Activated T-helper 2 cell treated with anti-CD3 and anti-CD28 coated beads, Interferon-gamma antibody, Interleukin-2, Interleukin-4, amounts not matched to agents 10 μg/mL and 5 μg/mL and 100 μg/mL, durations not matched to agents 14 hours and 24 hours and 36 hours (primary cell): ENCODE measurements at places on chromosomes 5 and 9. TPM values are rescaled to one million over a fixed set of nuclear protein-coding genes. Genes with fewer than 3 reads are reported as not detected.
A peak's percentile ranks its signal among the peaks of the same experiment; 100 is the strongest.

DNA sequence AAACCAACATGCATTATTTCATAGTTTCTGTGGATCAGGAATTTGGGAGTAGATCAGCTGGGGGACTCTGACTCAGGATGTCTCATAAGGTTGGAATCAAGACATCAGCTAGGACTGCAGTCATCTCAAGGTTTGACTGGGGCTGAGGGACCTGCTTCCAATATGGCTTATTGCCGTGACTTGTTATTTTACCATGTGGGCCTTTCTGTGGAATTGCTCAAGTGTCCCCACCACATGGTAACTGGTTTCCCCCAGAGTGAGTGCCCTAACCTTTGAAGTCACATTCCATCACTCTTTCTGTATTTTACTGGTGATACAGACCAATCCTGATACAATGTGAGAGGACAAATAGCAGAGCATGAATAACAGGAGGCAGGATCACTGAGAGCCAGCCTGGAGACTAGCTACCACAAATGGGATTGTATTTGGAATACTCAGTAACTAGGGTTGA is 70.2 kb upstream of the ELL2 start:
- H3K36me3 ChIP-seq, result no peaks in the 10 kb centered on the region
- H3K4me3 ChIP-seq, result no peak overlapping the region
- H3K4me1 ChIP-seq, result no peaks in the 10 kb centered on the region
- DNase-seq, result no peak

DNA sequence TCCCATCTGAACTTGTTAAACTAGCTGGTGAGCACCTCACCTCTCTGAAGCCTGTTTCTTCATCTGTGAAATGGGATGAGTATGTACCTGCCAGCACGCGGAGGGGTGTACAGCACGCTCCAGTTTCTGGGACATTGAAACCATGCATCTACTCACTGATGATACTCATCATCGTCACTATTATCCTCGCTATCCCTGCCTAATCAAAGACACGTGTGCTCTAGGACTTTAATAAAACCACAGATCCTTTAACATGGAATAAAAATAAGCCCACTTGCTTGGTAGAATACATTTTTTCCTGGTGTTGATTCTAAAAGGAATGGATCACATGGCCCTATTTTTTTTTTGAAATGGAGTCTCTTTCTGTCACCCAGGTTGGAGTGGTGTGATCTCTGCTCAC is 37.3 kb upstream of the POMT1 start:
- no peaks in the 10 kb centered on the region for H3K27me3 ChIP-seq
- DNase-seq, result no peak
- no peak overlapping the region for H3K4me3 ChIP-seq
- H3K27ac ChIP-seq, result no peak overlapping the region

DNA sequence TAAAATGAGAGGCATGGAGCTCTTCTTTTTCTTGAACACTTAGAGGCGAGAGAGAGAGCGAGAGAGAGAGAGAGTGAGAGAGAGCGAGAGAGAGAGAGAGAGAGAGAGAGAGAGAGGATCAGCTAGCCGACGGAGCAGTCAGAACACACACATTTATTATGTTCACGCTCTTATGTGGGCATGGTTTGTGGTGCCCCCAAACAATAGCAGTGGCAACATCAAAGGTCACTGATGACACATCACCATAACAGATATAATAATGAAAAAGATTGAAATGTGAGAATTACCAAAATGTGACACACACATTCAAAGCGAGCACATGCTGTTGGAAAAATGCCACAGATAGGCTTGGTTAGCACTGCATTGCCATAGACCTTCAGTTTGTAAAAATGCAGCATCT is 116.1 kb downstream of the KDM4C start:
- H3K4me1 ChIP-seq, result peaks cover 21% of the 10 kb centered on the region
- H3K36me3 ChIP-seq, result peaks cover 29% of the 10 kb centered on the region
- no peak for DNase-seq
- no peak overlapping the region for H3K4me3 ChIP-seq
- no peaks in the 10 kb centered on the region for H3K27me3 ChIP-seq

DNA sequence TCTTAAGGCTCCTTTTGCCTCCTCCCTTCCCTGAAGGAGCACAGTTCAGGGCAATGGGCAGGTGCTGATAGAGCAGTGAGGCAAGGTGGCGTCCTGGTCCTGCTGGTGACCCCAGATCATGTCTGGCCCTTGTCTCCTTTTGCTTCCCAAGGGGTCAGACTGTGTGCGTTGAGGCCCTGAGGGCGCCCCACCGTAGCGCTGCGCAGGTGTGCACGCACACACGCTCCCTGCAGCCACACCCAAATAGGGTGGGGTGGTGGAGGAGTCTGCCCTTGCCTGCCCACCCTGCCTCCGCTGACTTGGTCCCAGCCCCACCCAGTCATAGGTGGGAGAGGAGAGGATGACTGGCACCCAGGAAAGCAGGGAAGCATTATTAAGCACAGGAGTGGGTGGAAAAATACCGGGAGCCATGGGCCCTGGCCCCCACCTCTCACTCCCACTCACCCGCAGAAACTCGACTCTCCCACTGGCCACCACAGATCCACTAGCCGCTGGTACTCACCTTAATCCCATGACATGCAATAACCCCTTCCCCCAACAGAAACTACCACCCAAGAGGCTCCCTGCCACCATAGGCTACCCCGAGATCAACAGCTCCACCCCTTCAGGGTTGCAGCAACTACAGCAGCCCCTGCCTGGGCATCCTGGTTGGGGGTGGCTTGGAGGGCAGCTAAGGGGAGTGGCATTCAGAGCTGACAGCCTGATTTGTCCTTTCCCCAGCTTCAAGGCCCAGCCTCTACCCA is 16.7 kb downstream of the PDLIM4 start:
- no peak for DNase-seq
- H3K4me3 ChIP-seq, result no peak overlapping the region
- peaks cover 3% of the 10 kb centered on the region for H3K4me1 ChIP-seq
- H3K36me3 ChIP-seq, result no peaks in the 10 kb centered on the region

- H3K27ac ChIP-seq, result no peak overlapping the region
- H3K36me3 ChIP-seq, result no peaks in the 10 kb centered on the region
- DNase-seq, result no peak
- peaks cover 22% of the 10 kb centered on the region for H3K4me1 ChIP-seq
- H3K4me3 ChIP-seq, result no peak overlapping the region
- H3K27me3 ChIP-seq, result peaks cover 3% of the 10 kb centered on the region
Observed at GRCh38 chr5:143440448-143441115, 37.1 kb upstream of the NR3C1 start.

DNA sequence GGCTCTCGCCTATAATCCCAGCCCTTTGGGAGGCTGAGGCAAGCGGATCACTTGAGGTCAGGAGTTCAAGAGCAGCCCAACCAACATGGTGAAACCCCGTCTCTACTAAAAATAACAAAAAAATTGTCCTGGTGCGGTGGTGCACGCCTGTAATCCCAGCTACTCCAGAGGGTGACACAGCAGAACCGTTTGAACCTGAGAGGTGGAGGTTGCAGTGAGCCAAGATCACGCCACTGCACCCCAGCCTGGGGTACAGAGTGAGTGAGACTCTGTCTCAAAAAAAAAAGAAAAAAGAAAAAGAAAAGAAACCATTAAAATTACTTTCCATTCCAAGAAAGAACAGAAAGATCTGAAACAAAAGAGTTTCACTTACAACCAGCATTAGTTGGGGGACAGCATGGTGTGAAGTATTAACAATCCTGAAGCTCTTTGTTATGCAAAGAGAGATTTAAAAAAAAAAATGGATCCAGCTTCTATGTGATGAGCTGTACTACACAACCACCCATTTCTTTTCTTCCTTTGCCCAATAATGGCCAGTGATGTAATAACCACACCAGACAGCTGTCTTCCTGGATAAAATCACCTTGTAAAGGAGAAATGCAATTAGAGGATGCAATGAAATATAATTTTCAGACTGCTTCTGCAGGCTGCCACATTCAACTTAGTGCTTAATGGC is 76.9 kb downstream of the MED27 start:
- DNase-seq, result no peak
- no peak overlapping the region for H3K27ac ChIP-seq
- no peaks in the 10 kb centered on the region for H3K27me3 ChIP-seq
- no peak overlapping the region for H3K4me3 ChIP-seq
- peaks cover 16% of the 10 kb centered on the region for H3K36me3 ChIP-seq

DNA sequence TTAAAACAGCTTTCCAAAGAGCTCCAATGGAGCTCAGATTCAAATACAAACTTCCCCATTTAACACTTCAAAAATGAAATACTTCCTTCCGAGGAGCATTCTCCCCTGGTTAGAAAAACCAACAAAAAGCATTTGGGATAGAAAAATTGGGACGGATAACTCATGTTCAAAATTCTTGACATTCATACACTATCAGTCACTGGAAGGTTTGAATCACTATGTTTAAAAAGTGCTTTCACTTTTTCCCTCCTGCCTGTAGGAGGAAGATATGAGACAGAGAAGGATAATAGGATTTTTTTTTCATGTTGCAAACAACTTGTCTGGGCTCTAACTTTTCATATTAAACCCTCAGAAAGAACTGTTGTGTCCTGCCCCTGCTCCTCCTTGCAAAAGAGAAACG is 412.0 kb downstream of the ACTL7B start:
- H3K4me3 ChIP-seq, result no peak overlapping the region
- no peaks in the 10 kb centered on the region for H3K27me3 ChIP-seq
- DNase-seq, result no peak
- H3K27ac ChIP-seq, result no peak overlapping the region
- H3K36me3 ChIP-seq, result no peaks in the 10 kb centered on the region

DNA sequence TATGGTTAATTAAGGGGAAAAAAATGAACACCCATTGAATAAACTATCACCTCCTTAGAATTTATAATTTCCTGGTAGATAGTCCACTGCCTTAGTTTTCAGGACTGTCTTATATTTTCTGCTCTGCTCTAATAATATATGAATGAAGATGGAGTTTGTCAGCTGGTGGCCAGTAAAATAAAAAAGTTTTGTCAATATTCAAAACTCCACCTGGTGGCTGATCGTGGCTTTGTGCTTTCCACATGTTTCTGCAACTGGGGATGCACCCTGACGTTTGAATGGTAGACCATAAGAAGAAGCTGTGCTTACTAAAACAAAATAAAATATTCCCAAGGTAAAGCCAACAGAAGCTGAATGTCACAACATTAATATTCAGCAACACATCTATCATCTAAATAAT is 286.6 kb upstream of the IZUMO3 start:
- H3K4me1 ChIP-seq, result no peaks in the 10 kb centered on the region
- no peaks in the 10 kb centered on the region for H3K27me3 ChIP-seq
- no peak for DNase-seq
- no peak overlapping the region for H3K27ac ChIP-seq
- H3K4me3 ChIP-seq, result no peak overlapping the region

DNA sequence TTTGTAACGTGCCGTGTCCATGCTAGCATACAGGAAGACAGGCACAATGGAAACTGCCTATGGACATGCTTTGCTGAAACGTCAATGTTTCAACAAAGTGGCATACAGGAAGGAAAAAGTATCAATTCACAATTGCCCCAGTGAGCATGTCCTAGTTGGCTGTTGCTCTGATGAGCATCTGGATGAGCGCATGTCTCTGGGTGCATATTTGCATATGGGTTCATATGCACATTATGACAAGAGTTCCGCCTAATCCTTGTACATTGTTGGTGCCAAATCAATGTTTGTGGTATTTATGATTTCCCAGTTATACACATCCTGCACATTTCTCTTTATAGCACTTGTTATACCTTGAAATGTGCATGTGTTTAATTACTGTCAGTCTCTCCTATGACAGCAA is 58.5 kb downstream of the BRINP1 start:
- H3K4me1 ChIP-seq, result no peaks in the 10 kb centered on the region
- no peak for DNase-seq
- H3K4me3 ChIP-seq, result no peak overlapping the region
- H3K27ac ChIP-seq, result no peak overlapping the region
- H3K36me3 ChIP-seq, result no peaks in the 10 kb centered on the region

GRCh38 chr9:93230185-93230584 is 46.2 kb downstream of the WNK2 start:
- H3K27me3 ChIP-seq, result peaks cover 4% of the 10 kb centered on the region
- H3K4me3 ChIP-seq, result no peak overlapping the region
- H3K27ac ChIP-seq, result no peak overlapping the region

GRCh38 chr9:82526577-82526976 is 536.4 kb downstream of the RASEF start:
- H3K27ac ChIP-seq, result no peak overlapping the region
- DNase-seq, result no peak
- no peaks in the 10 kb centered on the region for H3K27me3 ChIP-seq
- H3K36me3 ChIP-seq, result no peaks in the 10 kb centered on the region
- no peaks in the 10 kb centered on the region for H3K4me1 ChIP-seq

- DNase-seq, result peak; percentile 45
- H3K36me3 ChIP-seq, result peaks cover 67% of the 10 kb centered on the region
- peaks cover 58% of the 10 kb centered on the region for H3K4me1 ChIP-seq
- peak overlapping the region; percentile 100 for H3K4me3 ChIP-seq
Observed at GRCh38 chr9:131270171-131271015, 5.9 kb downstream of the FAM78A start.

DNA sequence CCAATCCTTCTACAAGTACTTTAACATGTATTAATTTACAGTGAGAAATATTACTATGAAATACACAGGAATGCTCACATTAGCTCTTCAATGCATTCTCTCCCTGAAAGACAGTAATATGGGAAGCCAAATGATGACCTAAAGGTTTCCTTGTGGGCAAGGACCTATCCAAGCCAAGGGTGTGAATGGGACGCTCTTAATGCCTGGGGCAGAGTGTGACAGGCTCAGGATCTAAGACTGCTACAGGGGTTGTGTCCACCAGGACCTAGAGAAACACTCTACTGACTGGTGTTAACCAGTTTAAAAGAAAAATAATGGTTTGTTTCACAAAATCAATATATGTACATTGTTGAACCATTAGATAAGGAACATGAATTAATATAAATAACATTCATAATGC is 158.7 kb downstream of the FGF1 start:
- H3K27ac ChIP-seq, result no peak overlapping the region
- peaks cover 3% of the 10 kb centered on the region for H3K27me3 ChIP-seq
- DNase-seq, result no peak
- no peak overlapping the region for H3K4me3 ChIP-seq
- no peaks in the 10 kb centered on the region for H3K36me3 ChIP-seq
- H3K4me1 ChIP-seq, result peaks cover 4% of the 10 kb centered on the region

Gene PCDHGB3
- total RNA-seq, result 0.46 and 0.85 TPM in 2 replicates

Gene SIT1
- total RNA-seq, result 90.2 and 92.1 TPM in 2 replicates

Gene GDF9
- 0.11 TPM in 1 of 2 replicates, not detected in the other for total RNA-seq

Gene PCDHGA4
- 0.44 and 0.57 TPM in 2 replicates for total RNA-seq

Gene SMC2
- 56.1 and 57.5 TPM in 2 replicates for total RNA-seq

Gene EXOSC2
- 93.0 and 94.9 TPM in 2 replicates for total RNA-seq

Gene MLLT3
- total RNA-seq, result 22.4 and 24.9 TPM in 2 replicates

Gene SLC6A19
- not detected in 2 replicates for total RNA-seq

Gene RICTOR
- 28.2 and 29.8 TPM in 2 replicates for total RNA-seq

Gene CARD19
- total RNA-seq, result 52.6 and 57.2 TPM in 2 replicates

Gene OR1J2
- total RNA-seq, result not detected in 2 replicates

Gene SAPCD2
- total RNA-seq, result 26.5 and 27.1 TPM in 2 replicates

Gene ADAMTS16
- not detected in 2 replicates for total RNA-seq
